ENCODE measurements at places on chromosomes 16 and 17.
A peak's percentile ranks its signal among the peaks of the same experiment; 100 is the strongest.

DNA sequence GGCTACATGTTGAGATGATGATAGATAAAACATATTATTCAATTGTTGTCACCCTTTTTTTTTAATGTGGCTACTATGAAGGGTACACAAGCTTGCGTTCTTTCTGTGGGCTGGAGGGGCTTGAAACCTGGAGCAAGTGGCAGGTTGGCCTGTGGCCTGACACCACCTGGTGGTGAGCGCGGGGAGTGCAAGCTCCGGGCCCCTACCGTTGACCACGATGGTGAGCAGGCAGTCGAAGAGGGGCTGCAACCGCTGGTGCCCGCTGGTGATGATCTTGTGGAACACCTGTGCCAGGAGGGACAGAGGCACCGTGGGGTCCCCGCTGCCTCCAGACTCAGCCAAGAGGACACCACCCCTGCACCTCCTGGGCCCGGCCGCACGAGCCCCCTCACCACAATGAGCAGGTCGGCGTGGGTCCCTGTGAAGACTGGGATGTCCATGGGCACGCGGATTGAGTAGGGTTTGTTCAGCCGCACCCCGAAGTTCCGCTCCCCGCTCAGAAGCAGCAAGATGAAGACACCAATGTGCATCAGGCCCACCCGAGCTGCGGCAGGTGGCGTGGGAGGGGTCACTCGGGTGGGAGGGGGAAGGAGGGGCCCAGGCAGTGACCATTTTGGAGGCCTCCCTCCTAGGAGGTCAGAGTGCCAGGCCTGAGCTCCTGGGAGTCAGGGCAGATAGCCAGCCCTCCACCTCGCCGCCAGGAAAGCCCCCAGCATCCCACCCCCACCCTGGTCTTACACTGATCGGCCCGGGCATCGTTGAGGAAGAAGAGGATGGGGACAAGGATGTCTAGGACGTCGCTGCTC, 14.4 kb downstream of the HID1 start:
- DNase-seq, result peak; percentile 57

DNA sequence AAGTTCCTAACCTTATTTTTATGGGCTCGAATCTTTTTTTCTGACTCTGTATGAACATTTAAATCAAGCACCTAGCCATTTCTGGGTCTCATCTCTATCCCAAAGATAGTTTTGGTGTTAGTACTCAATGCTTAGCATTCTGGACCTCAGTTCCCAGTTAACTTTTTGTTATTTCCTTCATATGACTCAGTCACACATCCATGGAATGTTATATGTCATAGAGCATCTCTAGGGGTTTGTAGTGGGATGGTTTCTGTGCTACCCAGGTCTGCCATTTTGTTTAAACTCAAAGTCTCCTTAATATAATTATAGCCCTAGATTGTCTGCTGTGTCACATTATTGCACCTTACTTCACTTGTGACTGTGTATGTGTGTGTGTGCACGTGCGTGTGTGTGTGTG, 90.1 kb downstream of the EFCAB13 start:
- DNase-seq, result no peak

DNA sequence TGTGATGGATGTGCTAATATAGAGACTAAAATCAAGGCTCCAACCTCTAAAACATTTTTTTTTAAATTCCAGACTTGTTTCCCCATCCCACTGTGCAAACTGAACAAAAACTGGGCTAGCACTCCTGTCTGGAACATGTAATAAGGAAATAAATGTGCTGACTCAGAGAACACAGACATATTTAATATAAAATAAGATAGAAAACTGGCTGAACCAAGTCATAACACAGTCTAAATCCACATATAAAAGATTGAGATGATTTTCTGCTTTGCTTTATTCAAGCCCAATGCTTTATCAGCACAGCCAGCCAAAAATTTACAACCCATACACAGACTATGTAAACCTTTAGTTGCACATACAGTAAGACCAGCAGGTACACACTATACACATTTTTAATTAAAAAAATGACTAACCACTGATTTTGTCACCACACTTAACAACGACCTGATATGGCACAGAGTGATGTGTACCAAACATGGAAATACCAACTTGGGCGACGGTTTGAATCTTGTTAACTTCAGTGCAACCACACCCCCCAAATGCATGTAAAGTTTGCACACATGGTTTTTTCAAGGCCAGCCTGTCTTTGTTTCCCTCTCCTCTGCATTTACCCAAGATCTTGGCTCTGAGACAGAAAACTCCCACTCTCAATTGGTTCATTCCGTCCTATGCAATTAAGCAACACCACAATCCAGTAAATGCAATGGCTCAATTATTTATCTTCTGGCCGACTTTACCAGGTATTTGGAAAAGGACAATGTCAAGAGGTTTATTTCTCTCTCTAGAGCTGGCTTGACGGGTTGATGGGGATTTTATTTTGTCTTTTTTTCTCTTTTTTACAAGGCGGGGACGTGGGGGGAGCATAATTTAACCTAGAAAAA, 1.2 kb downstream of the STAT3 start:
- DNase-seq, result peak; percentile 62

GRCh38 chr16:64654178-64654577, 467.7 kb downstream of the CDH11 start:
- no peak for DNase-seq

GRCh38 chr16:19167710-19168370, at the start of gene SYT17:
Gene SYT17 (plus strand): TSS chr16:19168240. CDS start chr16:19168647, 407 bp downstream.
- DNase-seq, result peak; percentile 59

DNA sequence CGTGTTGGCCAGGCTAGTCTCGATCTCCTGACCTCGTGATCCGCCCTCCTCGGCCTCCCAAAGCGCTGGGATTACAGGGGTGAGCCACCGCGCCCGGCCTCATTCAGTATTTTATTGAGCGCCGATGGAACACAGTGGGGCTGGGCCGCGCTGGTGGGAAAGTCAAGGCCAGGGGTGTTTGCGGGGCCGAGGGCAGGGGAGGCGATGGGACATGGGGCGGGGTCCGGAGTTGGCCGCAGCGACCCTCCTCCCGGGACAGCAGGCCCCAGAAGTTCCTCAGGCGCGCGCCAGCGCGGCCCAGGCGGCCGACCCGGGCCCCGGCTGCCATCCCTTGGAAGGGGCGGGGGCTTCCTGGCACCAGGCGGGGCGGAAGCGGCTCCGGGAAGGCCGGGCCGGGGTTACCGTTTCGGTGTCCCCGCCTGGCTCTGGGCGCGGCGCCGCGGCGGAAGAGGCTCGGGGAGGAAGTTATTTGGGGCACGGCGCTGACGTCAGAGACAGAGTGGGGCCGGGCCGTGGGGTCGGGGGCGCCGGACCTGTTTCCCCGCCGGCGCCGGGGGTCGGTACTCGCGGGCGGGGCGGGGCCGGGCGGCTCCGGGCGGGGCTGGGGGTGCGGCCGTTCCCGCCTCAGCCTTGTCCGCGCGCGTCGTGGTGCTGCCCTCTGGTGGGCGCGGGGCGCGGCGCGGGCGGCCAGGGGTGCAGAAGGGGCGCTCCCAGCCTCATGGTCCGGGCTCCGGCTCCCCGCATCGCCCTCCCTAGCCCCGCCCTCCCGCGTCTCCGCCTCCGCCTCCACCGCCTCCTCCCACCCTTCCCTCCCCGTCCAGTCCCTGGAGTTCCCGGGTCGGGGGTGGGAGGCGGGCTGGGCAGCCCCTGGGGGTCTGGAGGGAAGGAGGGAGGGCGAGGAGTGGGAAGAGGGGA, 952 bp upstream of the PRSS27 start:
- DNase-seq, result peak; percentile 65

DNA sequence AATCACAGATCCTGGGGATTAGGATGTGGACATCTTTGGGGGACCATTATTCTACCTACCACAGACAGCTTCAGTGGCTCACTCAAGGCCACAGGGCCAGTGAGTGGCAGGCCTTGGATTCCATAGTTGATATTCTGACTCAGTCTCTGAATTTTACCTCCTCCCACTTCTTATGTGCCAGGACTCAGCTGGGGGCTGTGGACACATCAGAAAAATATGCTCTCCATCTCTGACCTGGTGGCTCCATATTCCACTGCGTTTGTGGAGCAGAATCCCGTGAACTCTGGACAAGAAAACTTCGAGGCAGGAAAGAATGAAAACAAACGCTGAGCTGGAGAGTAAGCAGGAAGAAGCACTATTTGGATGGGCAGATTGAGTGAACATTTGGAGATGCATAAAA, 301.8 kb upstream of the MAF start:
- no peak for DNase-seq

- no peak for DNase-seq
Observed at GRCh38 chr16:23966597-23967394, 131.0 kb downstream of the PRKCB start.

- DNase-seq, result no peak
Observed at GRCh38 chr17:64036198-64036922, 15.9 kb upstream of the ICAM2 start.

GRCh38 chr17:74528491-74529199, 2.6 kb downstream of the CD300LB start:
- DNase-seq, result no peak

GRCh38 chr17:79607940-79608623, 2.8 kb downstream of the RBFOX3 start:
- peak; percentile 38 for DNase-seq

GRCh38 chr16:89363621-89364393, 126.6 kb downstream of the ANKRD11 start:
- peak; percentile 60 for DNase-seq

DNA sequence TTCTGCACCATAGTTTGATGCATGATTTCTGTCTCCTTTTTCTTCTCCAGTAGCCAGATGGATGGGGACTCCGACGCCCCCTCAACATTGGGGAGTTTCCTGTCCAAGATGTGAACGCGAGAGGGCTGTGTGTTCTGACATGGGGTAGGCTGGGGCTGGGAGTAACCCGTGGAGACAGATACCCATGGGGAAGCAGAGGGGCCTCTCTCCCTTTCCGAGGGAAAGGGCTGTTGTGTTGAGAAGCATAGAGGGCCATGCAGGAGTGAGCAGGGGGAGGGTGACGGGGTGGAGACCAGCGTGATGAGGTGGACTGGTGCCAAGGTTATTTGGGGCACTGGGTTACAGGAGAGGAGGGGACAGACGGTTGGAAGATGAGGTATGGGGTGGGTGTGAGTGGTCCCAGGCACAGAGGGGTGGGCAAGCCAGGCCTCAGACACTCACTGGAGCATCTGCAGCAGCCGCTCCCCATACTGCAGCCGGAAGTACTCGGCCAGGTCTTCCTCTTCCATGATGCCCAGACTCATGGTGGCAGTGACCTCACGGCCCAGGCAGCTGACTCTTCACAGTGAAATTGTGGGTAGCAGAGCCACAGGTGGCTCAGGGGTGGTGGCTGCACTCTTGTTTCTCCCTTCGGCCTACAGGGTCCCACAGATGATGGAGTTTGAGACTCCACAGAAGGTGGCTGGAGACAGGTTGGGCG, 400 bp downstream of the CCDC42 start:
- no peak for DNase-seq

DNA sequence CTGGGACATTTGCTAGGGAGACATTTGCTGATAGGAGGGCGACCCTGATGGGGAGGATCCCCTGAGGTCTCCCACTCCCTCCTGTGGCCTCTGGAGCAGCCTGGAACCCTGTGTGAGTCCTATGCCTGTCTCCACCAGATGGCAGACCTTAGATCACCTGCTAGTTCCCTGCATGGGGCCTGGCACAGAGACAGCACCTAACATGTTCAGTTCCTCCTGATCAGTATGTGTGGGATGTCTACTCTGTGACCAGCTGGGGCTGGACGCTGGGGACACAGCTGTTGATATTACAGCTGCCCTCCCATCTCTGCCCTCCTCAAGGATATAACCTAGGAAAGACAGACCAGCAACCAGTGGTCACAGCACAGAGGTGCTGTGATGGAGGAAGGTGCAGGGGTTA, 1.1 kb upstream of the ADCY7 start:
- DNase-seq, result no peak

DNA sequence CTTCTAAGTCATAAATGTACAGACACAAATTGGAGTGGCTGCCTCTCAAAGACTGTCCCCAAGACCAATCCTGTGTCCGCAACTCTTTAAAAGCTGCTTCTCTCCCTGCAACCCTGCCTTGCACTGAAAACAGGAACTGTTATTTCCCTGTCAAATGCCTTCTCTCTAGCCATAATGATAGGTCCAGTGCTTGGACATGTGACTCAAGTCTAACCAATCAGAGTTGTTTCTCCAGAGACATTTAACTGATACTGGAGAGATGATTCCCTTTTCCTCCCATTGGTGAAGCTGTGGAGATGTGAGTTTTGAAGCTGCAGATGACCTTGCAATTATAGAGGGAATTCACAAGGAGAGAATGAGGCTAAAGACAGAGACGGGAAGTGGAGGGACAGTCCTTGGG, 253.3 kb upstream of the CDH5 start:
- no peak for DNase-seq

GRCh38 chr17:36934144-36934691, 3.1 kb upstream of the LHX1 start:
- no peak for DNase-seq

DNA sequence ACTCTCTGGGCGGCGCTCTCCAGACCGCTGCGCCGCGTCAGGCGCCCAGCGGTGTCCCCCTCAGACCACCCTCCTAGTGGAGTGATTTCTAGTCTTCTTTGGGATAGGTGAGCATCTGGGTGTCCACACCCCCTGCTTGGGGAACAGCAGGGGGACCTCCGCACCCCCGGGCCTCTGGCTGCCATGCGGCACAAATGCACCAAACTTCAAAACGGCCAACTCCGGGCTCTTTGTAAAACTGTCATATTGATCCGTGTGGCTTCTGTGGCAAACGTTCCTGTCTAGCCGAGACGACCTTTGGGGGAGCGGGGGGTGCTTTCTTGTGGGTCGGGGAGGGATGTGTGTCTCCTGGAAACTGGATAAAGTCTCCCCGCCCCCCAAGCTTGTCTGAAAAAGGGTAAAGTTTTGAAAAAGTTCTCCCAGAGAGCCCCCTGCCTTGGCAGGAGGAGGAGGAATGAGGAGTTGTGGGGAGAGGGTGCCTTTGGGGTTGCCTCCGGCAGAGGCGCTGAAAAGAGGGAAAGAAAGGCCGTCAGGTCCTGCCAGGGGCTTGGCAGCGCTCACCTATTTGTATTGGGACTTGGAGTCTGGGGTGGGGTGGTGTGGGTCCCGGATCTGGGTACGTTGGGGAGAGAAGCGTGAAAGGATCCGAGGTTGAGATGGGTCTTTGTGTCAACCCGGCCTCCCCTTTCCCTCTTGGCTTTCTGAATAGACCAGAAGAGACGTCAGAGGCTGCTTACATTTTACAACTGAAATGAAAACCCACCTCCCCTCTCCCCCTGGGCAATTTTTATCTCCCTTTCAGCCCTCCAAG, 2.2 kb upstream of the CHD3 start:
- peak; percentile 13 for DNase-seq

- no peak for DNase-seq
Observed at GRCh38 chr16:535446-536405, 8.2 kb downstream of the CAPN15 start.

GRCh38 chr16:72848759-72849664, 198.9 kb downstream of the ZFHX3 start:
- DNase-seq, result no peak

- peak; percentile 67 for DNase-seq
Observed at GRCh38 chr17:43673516-43674323, 12.0 kb upstream of the MEOX1 start.

- DNase-seq, result no peak
Observed at GRCh38 chr17:62892061-62892675, 73.9 kb upstream of the TANC2 start.

Measured in COLO829 (cell line).